ENCODE measurements at places on chromosomes 3 and 15. TPM values are rescaled to one million over a fixed set of nuclear protein-coding genes. Genes with fewer than 3 reads are reported as not detected.

The SLC35G2 gene
- total RNA-seq, result 30.5 TPM

The ACKR4 gene
- total RNA-seq, result not detected

The VEPH1 gene
- total RNA-seq, result 0.27 TPM

The MGLL gene
- total RNA-seq, result 59.1 TPM

The CTXN2 gene
- not detected for total RNA-seq

The C3orf70 gene
- total RNA-seq, result not detected

The DNASE1L3 gene
- total RNA-seq, result not detected

The IL17RB gene
- 1.2 TPM for total RNA-seq

The RTP1 gene
- total RNA-seq, result not detected

The TICRR gene
- total RNA-seq, result 14.1 TPM

The NANOGP8 gene
- total RNA-seq, result not detected

The C3orf20 gene
- not detected for total RNA-seq

The SPATA12 gene
- 0.41 TPM for total RNA-seq

The ITIH3 gene
- not detected for total RNA-seq

The SNX33 gene
- 15.8 TPM for total RNA-seq

The EPHB1 gene
- total RNA-seq, result 0.06 TPM

Measured in A549 treated with ZK216348 at 1 μM for 4 hours (cell line).